ENCODE measurements at places on chromosomes 7 and 10.

- no peak for DNase-seq
Observed at GRCh38 chr7:124655990-124656389, 109.6 kb downstream of the GPR37 start.

DNA sequence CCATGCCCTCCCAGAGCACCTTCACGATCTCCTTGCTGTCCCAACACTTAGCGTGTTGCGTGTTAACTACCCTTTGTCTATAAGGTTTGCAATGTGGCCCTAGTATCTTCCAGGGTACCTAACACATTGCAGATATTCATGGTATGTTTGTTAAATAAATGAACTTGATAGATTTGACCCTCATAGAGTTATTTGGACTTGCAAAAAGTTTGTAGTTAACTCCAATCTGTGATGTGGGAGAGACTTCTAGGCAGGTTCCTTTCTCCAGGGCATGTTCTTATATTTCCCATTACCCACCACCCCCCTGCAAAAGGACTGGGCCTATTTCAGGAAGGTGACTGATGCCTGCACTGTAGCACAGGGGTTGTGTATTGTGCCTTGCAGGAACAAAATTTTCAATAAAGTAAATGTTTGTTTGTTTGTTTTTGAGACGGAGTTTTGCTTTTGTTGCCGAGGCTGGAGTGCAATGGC lies 612 bp downstream of the HILPDA start:
- peak; percentile 6 for DNase-seq

- peak; percentile 26 for DNase-seq
Observed at GRCh38 chr10:126073606-126074005, 177.2 kb downstream of the FANK1 start.

DNA sequence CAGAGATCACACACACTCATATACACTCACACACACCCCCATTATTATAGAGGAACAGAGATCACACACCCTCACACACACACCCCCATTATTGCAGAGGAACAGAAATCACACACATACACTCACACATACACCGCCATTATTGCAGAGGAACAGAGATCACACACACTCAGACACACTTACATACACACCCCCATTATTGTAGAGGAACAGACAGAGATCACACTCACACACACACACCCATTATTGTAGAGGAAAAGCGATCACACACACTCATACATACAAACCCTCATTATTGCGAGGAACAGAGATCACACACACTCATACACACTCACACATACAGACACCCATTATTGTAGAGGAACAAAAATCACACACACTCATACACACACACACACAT lies 239.0 kb downstream of the BUB3 start:
- DNase-seq: no peak

DNA sequence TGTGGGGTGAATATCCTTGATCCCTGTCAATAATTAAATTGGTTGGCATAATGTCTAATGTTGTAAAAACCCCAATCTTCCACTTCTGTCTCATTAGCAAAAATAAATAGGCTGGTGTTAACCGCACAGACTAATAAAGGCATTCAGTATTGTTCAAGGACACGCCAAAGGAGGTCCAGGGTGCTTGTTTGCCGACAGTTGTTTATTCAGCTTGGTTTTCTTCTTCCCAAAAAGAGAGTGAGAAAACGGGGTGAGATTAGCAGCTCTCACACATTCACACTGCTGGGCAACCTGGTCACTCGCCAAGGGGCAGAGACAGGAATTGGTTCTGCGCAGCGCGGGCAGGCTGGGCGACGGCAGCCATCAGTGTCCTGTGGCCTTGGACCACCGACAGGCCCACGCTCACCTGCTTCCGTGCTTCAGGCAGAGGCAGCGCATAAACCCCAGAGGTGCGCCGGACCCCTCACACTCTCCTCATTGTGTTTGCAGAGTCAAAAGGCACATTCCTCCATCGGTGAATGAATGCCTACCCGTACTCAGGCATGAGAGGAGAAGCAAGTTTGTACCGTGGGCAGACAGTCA lies 26.2 kb upstream of the LMBR1 start:
- DNase-seq: no peak

DNA sequence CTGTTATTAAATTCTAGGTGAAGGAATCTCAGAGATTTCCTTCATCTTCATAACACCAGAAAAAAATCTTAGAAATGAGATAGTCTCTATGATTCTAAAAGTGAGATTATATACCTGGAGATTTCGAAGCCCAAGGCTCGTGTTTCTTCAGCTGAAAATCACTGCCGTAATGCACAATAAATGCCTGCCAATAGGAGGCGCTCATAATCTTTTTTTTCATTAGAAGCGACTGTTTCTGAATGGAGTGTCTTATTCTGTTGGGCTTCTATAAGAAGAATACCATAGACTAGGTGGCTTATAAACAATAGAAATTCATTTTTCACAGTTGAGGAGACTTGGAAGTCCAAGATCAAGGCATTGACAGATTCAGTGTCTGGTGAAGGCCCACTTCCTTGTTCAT lies 294.7 kb downstream of the PRKG1 start:
- no peak for DNase-seq

DNA sequence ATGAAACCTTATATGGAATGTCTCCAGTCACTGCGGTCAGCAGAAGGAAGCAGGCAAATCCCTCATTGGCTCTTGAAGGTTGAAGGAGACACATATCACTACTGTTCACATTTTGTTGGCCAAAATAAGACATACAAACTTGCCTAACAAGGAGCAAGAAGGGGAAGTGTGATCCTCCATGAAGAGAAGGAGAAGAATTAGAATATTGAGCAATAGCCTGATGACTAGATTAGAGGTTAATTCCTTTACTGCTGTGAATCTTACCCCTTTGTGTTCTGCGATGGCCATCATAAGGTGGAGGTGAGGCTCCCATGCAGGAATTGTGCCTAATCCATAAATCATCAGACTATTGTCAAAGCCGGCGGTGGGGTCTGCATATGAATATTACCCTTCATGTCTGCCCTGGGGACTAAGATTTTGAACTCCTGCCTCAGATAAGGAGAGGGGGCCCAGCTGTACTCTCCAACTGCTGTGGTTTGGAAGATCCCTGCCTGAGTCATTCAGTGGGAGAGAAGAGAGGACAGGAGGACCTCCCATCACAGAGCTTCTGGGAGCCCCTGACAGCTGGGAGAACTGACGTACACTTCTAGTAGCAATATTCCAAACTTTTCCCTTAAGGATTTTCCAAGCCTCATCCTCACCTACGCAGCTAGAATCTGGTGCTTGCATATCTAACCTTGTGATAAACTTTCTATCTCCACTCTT lies 398.5 kb downstream of the REEP3 start:
- no peak for DNase-seq

DNA sequence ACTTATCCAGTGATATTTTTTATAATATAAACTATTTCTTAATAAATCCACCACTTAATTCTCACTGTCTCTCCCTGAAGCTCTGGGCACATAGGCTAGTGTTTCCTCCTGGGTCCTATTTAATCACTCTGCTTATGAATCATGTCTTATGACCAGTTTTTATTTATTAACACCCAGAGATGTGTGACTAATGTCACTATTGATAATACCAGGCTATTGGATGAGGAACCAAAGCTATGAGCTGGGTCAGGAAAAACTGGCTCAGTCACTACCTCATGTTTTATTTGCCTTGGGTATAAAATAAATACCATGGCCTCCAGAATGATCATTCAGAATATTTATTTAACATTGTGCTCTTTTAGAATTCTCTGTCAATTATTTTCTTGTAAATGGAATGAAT lies 5.2 kb downstream of the SEMA3E start:
- no peak for DNase-seq

DNA sequence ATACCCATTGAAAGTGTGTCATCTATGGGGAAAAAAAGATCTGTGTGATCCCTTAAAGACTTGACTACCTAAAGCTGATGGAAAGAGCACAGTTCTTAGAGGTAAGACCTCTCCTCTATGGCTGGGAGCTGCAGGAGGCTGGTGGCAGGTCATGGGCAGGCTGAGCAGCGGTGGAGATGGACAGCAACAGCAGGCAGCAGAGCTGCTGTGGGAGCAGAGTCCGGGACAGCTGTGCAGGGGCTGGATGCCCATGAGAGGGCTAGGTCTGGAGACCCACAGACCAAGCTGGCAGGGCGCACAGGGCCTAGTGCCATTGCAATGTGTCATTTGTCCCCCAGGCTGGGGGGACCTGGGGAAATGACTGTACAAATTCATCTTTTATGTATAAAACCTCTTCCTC lies 13.4 kb upstream of the EPHA1 start:
- DNase-seq: no peak

DNA sequence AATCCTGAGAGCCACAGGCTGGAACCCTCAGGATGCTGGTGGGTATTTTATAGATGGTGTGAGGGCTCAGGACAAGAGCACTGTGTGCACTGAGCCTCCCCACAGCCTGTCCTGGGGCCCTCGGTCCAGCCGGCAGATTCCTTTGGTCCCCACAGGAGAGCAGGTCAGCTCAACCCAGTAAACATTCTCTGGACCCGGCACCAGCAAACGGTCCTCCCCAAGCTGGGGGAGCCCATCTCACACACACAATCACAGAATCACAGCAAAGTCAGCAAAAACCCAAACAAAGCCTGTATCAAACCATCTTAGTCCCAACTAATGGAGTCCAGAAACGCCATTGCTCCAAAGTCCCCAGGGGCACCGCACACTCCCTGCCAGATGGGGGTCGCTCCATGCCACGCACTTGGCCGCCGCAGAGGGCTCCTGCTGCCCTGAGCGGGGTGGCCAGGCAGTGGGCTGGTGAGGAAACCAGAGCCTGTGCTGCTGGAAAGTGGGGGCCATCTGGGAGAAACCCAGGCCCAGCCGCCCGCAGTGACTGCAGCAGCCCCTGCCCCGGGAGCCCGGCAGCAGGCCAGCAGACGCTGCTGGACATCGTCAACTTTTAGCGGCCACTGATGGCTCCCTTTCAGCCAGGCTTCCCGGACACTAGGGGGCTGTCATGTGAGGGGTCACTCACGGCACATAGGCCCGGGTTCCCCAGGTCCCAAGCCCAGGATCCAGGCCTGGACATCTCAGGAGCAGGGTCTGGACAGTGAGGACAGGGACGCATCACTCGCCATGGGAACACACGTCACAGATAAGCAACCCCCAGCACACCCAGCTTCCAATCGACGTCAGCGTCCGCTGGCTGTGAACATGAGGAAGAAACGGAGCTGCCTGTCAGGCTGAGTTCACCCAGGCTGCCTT lies 52.6 kb downstream of the DPYSL4 start:
- no peak for DNase-seq

DNA sequence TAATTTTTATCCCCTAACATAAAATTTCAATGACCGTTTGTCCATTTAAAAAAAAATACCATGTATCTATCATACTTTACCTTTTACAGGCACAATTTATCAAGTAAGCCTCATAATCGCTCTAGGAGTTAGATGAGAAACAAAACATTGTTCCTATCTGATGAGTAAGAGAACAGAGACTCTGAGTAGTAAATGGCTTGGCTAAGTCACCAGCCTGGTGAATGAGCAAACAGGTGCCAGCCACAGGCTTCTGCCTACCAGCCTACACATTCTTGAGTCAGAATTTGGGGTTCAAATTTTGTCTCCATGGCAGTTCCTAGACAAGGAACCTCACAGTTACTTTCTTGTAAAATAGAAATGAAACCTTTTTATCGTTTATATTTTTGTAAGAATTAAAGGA lies 235.4 kb downstream of the HGF start:
- DNase-seq: no peak

GRCh38 chr7:18407385-18407784 lies 88.2 kb upstream of the HDAC9 start:
- no peak for DNase-seq

- no peak for DNase-seq
Observed at GRCh38 chr10:70432101-70432500, 9.4 kb downstream of the NODAL start.

GRCh38 chr7:26584326-26584725 lies 280.1 kb downstream of the SKAP2 start:
- DNase-seq: no peak

DNA sequence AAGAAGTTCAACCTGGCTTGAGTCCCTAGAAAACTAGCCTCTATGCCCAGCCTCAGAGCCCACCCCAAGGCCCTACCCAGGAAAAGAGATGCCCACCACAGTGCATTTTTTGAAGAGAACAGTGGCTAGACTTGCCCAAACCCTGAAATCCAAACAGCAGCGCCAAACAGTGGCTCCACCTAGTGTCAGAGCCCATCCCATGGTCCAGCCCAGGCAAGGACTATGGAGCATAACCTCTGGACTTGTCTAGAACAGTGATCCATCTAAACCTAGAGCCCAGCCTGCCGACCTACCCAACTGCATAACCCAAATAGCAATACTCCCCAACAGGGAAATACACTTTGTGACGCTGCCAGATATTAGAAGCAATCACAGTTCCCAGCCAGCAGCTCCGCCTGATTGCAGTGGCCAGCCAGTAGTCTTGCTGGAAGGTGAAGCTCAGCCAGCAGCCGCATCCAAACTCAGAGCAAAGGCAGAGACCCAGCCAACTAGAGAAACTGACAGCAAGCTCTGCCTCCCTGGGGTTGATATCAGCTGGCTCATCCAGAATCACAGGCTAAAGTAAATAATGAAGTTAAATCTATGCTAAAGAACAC lies 44.5 kb downstream of the HBP1 start:
- no peak for DNase-seq

- DNase-seq: no peak
Observed at GRCh38 chr7:35246819-35247218, 7.1 kb downstream of the TBX20 start.

GRCh38 chr10:32159264-32159663 lies 103.0 kb upstream of the KIF5B start:
- DNase-seq: no peak

- DNase-seq: no peak
Observed at GRCh38 chr10:32445036-32445435, 904 bp upstream of the CCDC7 start.

GRCh38 chr10:76086761-76087639 lies 655.6 kb downstream of the LRMDA start:
- peak; percentile 39 for DNase-seq

GRCh38 chr10:6185039-6185716 lies 17.6 kb upstream of the PFKFB3 start:
- DNase-seq: peak; percentile 59

DNA sequence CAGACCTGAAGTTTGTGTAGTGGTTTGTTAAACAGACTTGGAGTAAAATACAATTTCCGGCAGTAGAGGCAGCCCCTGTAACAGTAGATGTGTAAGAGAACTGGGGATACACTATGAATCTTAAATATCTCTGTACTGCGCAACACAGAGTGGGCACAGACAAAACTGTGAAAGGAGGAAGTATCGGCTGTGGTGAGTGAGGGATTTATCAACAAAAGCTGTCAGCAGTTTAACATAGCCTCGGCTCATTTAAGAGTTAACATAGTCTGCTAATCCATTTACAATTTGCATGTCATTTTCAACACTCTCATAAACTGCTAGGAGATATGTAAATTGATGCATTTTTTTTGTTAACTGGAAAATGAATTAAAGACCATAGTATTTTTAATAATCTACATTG lies 225.2 kb downstream of the ZWINT start:
- DNase-seq: no peak

DNA sequence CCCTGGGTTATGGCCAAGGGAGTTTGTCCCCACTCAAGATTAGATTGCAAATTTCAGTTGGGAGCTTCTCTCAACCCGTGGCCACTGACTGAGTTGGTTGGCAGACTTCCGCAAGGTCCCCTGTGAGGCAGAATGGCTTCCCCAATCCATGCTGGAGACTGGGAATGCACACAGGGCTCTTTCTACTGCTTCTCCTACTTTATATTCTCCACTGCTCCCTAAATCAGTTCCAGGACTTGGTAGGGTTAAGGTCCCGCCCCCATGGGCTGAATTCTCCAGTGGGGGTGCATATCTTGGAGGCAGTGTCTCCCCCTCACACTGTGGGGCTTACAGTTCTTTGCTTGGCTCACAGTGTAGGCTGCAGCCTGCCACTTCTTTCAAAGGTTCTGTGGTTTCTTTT lies 404.2 kb downstream of the PTPRN2 start:
- no peak for DNase-seq

- no peak for DNase-seq
Observed at GRCh38 chr7:150801242-150801945, 825 bp downstream of the TMEM176A start.
